ENCODE measurements at places on chromosomes 1 and 21. TPM values are rescaled to one million over a fixed set of nuclear protein-coding genes. Genes with fewer than 3 reads are reported as not detected.

DNA sequence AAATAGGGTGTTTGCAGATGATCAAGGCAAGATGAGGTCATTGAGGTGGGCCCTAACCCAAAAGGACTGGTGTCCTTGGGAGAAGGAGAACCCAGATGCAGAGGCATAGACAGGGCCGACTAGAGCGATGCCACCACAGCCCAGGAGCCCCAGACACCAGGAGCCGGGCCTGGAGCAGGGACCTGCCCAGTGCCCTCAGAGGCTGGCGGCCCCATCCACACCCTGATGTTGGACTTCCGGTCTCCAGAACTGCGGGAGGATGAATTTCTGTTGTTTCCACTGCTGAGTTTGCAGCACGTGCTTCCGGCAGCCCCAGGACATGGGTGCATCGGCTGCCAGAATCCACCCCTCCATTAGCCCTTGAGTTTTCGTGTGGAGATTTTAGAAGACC is 7.2 kb upstream of the ACTRT2 start:
- DNase-seq: no peak
- H3K27me3 ChIP-seq: no peaks in the 10 kb centered on the region
- no peak overlapping the region for H3K4me3 ChIP-seq
- no peaks in the 10 kb centered on the region for H3K4me1 ChIP-seq
- H3K36me3 ChIP-seq: no peaks in the 10 kb centered on the region
- H3K27ac ChIP-seq: no peak overlapping the region

- no peak overlapping the region for H3K4me3 ChIP-seq
- no peaks in the 10 kb centered on the region for H3K36me3 ChIP-seq
- DNase-seq: no peak
- no peak overlapping the region for H3K27ac ChIP-seq
These were observed 54.6 kb upstream of the PRKACB start for GRCh38 chr1:84089465-84089864.

DNA sequence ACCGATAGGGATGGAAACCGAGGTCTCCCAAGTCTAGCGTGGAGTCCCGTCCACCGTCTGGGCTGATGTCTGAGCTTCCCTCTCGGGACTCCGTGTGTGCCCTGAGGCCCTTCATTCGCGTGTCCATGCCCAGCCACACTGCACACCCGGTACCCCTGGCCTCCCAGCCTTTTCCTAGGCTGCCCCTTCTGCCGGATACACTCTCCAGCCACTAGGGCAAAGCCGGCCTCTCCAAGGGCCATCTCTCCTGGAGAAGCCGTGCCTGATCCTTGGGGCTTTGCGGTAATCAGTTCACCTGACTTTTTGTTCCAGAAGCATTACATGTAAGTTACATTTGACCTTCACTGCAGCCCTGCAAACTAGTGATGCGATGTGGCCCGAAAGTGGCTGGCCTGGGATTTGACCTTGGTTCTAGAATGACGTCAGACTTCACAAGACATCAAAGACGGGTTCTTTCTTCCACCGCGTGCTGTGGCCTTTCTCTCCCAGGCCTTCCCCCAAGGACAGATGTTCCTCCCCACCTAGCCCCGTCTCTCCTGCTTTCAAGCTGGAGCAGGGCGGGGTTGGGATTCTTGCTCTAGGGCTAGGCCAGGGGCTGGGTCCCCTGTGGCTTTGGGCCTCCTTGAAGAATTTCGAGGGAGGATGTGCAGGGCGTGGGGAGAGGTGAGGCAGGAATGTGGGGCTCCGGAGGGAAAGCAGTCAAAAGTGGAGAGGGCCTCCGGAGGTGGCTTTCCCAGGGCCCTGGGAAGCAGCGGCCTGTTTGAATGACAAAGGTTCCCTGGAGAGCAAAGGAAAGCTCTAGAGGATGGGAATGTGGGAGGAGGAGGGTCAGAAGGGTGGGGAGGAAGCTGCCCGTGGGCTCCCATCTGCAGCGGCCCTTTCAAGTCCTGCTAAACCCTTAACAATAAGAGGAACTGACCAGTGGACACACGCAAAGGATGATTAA is 49.7 kb upstream of the SLC2A1 start:
- no peaks in the 10 kb centered on the region for H3K27me3 ChIP-seq
- no peak overlapping the region for H3K4me3 ChIP-seq
- no peaks in the 10 kb centered on the region for H3K4me1 ChIP-seq

- no peak overlapping the region for H3K27ac ChIP-seq
- no peak for DNase-seq
- H3K4me3 ChIP-seq: no peak overlapping the region
- H3K36me3 ChIP-seq: no peaks in the 10 kb centered on the region
- no peaks in the 10 kb centered on the region for H3K27me3 ChIP-seq
- H3K4me1 ChIP-seq: peaks cover 4% of the 10 kb centered on the region
These were observed 27.2 kb downstream of the MRPL37 start for GRCh38 chr1:54227091-54227602.

Gene F13B
- not detected for total RNA-seq

Gene CCDC24
- total RNA-seq: 5.4 TPM

Gene CFHR2
- total RNA-seq: not detected

Gene PRELP
- 132 TPM for total RNA-seq

Gene FTCD
- total RNA-seq: 0.59 TPM

Gene MRPS6
- 26.5 TPM for total RNA-seq

Gene TOR1AIP1
- total RNA-seq: 112 TPM

Gene CELA2B
- total RNA-seq: not detected

All from breast epithelium (tissue), 4 donors.